ENCODE measurements at places on chromosomes 3 and 15.

DNA sequence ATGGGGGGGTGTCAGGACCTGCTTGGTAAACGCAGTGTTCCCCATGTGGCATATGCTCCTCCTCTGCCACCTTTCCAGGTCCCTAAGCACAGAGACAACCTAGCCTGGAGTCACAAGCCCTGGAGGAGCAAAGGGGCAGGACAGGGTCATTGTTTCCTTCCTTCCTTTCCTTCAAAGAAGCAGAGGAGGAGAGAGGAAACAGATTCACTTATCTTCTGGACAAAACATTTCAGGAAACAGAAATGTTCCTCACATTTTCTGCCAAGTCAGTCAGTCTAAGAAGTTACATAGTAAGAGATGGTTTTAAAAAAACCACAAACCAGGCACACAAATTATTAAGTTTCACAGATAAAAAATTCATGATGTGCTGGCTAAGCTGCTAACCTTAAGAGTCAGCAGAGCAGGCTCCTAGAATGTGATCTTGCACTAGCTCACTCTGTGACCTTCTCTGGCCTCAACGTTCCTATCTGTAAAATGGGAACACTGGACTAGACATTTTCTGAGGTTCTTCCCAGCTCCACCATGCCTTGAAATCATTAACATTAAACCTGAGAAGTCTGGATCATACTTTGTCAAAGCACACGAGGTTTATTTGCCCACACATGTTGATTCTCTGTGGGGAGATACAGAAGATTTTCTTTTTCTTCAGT is 47.9 kb downstream of the ATP13A5 start:
- no peak for DNase-seq

- DNase-seq = no peak
Observed at GRCh38 chr15:27244047-27244446, 273.1 kb downstream of the GABRG3 start.

DNA sequence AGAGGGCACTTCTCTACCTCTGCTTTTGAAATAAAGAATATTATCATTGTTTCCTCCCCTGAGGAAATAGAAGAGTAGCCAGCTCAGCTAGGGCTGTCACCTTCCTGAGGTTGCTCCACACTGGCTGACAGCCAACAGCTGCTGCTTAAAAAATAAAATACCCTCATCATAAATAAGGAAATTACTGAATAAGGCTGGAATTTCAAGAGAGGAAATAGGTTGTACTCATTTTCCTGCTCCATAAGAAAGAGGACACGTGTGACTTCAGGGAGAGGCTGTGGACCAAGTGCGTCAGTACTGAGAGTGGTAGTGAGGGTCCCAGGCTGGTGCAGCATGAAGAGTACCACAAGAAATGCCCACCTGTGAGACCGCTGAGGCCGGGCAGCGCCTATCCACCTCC is 8.1 kb upstream of the C2CD4B start:
- no peak for DNase-seq

- DNase-seq = no peak
Observed at GRCh38 chr3:69143612-69144011, 21.2 kb upstream of the LMOD3 start.

- no peak for DNase-seq
Observed at GRCh38 chr3:170467571-170468147, 49.0 kb downstream of the CLDN11 start.

- no peak for DNase-seq
Observed at GRCh38 chr15:76059320-76060117, at the start of gene TMEM266. TSS of gene TMEM266 (plus strand) at chr15:76059985. CDS start at chr15:76134264, 74,279 bp downstream.

- no peak for DNase-seq
Observed at GRCh38 chr15:58459045-58459444, 27.3 kb downstream of the LIPC start.

DNA sequence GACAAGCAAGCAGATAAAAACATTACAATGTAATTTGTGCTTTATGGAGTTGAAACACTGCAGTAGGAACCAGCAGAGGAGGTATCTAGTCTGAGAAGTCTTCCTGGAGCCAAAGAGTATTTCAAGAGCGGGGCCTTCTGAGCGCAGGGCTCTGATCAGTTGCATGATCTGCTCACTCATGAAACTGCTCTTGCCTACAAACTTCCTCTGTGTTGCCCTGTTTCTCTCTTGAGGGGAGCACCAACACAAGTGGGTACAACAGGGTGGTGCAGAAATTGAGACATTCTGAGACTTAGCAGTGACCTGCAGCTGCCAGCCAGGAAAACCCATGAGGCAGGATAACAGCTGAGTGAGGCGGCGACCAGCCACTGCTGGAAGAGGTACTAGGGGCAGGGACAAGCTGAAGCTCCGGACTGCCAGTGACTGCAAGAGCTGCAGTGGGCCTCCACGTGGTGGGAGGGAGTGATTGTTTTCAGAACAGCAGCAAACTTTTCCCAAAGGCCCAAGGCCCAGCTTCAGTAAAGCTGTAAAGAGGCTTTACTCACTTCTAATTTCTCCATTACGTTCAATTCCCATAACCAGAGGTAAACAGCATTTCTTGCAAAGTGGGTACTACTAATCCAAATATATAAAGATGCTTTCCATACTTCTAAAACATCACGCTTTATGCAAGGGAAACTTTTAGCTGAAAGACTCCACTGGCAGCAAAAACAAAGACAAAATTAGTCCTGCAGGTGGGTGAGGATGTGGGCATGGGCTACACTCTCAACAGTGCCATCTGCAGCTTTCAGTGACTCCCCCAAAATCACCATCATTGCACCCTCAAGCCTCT is 69.0 kb upstream of the LPP start:
- no peak for DNase-seq

- DNase-seq = no peak
Observed at GRCh38 chr3:99167071-99167470, 265.6 kb upstream of the DCBLD2 start.

DNA sequence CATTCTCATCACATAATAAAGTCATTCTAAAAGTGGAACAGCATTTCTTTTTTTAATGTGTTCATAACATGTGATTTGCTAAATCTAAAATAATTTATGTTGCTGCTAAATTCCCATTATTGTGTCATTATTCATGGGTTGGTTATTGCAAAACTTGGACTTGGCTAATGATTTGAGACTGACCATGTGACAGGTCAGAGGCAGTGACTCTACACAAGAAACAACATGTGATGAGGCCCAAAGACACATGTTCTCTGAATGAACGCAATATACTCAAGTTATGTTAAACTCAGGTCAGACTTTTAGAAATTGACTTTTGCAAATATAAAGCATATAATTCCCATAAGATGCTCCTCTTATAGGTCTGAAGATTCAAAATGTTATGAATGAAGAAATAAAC is 566.1 kb downstream of the TBL1XR1 start:
- DNase-seq = no peak

DNA sequence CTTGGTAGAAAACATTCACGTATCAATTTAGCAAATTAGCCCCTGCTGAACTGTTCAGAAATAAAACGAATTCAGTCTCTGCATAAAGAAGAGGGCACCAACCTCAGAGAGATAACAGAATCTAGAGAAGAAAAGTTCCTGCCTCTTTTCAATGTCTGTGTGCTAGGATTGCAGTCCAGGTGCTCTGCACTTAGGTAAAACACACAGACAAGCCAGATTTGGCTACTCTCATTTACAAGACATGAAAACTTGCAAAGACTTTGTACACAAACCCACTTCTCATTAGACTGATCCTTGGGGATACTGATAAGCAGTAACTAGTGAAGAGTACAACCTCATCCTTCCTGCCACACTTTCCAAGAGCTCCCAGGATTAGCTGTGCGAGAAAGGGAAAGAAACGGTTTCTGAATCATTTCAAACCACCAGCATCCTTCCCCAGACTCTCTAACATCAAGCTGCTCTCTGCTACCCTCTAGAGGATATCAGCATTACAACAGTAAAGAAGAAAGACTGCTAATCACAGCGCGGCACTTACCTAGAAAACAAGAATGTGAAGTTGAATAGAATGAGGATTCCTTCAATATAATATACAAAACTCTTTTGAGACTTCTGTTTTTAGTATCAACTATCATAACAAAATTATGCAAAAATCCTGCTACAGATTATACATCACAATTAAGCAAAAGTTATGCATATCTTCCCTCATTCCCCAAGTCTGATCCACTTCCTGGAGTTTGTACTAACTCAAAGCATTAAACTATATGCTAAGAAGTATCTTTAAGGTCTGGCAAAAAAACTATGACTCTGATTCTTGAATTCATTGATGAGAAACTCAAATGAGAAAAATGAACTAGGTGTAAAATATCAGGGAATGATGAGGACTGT is 306.4 kb downstream of the MAGI1 start:
- DNase-seq = peak; percentile 42

GRCh38 chr3:36919439-36920160 is 25.3 kb downstream of the TRANK1 start:
- DNase-seq = no peak

GRCh38 chr15:31975830-31976229 is 54.5 kb upstream of the CHRNA7 start:
- no peak for DNase-seq

DNA sequence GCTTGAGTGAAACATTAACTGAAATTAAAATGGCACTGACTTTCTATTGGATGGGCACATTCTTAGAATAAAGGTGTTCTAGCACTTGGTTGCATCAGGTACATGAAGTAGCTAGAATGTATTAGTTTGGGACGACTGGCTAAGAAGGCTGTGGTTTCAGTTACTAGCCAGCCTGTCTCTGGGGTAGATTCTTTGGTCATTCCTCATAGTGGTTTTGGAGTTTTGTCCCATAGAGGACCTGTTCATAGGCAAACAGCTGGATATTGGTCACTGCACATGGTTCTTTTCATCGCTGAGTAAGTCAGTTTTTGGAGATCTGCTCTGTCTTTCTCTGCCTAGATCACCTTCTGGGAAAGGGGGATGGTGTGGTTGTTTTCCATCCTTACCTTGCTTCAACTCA is 55.3 kb downstream of the ADAMTSL3 start:
- no peak for DNase-seq

DNA sequence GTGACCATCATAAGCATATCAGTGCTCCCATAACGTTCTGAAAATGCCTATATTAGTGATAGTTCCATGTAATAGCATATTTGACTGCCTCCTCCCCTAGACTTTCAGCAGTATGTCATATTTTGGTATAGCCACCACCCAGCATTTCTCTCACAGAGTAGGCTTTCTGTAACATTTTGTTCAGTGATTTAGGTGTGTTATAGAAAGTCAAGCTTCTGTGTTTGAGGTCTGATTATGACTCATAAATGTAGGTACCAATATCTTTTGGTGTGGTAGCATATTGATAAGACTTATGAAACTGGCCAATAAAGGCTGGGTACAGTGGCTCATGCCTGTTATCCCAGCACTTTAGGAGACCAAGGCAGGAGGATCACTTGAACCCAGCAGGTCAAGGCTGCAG is 34.3 kb upstream of the ZMAT3 start:
- DNase-seq = no peak

GRCh38 chr3:102148598-102149337 is 286.0 kb upstream of the ZPLD1 start:
- DNase-seq = no peak

- DNase-seq = no peak
Observed at GRCh38 chr3:178370387-178370786, 165.8 kb upstream of the KCNMB2 start.

GRCh38 chr3:43729707-43730414 is 39.1 kb downstream of the ABHD5 start:
- DNase-seq = no peak

DNA sequence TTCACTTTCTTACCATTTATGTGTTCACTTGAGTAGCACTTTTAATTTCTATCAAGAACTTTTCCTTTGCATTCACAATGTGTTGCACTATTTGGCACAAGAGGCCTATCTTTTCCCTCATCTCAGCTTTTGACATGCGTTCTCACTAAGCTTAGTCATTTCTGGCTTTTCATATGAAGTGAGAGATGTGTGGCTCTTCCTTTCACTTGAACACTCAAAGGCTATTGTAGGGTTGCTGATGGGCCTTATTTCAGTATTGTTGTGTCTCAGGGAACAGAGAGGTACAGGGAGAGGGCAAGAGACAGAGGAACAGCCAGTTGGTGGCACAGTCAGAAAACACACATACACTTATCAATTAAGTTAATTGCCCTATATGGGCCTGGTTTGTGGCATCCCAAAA is 127.4 kb upstream of the MLF1 start:
- DNase-seq = no peak

GRCh38 chr3:36991923-36992805 is 767 bp downstream of the EPM2AIP1 start:
- peak; percentile 0 for DNase-seq

All from AG09319 (cell line).